ENCODE measurements at places on chromosomes 16 and 17. TPM values are rescaled to one million over a fixed set of nuclear protein-coding genes. Genes with fewer than 3 reads are reported as not detected.

GRCh38 chr16:84514874-84515835 lies 10.7 kb upstream of the MEAK7 start:
- peak; percentile 59 for DNase-seq

KLHL10 gene
- not detected for total RNA-seq

DNA sequence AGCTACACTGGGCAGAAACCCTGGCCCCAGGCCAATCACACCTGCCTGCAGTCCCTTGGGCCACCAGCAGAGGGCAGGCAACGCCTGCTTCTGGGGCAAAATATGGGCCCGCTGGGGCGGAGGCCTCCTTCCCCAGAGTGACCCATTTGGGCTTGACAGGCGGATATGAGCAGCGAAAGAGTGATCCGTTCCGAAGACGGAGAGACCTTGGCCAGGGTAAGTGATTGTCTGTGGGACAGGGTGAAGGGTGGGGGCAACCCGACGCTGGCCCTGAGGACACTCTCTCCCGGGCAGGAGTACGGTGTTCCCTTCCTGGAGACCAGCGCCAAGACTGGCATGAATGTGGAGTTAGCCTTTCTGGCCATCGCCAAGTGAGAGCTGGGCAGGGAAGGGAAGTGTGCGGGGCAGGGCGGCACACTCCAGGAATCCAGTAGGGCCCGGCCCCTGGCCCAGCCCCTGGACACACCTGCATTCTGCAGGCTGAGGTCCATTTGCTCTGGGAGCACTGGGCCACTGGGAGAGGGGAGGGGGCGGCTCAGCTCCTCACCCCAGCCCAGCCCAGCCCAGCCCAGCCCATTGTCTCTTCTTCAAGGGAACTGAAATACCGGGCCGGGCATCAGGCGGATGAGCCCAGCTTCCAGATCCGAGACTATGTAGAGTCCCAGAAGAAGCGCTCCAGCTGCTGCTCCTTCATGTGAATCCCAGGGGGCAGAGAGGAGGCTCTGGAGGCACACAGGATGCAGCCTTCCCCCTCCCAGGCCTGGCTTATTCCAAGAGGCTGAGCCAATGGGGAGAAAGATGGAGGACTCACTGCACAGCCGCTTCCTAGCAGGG lies 3.5 kb upstream of the NHERF1 start:
- DNase-seq = peak; percentile 94

SMPD3 gene
- 32.7 TPM for total RNA-seq

TP53TG3B gene
- total RNA-seq = not detected

GRCh38 chr17:63772801-63773271 lies 561 bp downstream of the CCDC47 start:
- no peak for DNase-seq

GRCh38 chr17:30031214-30031869 lies 85.3 kb upstream of the NSRP1 start:
- no peak for DNase-seq

- DNase-seq = no peak
Observed at GRCh38 chr17:37147301-37147812, 198.6 kb downstream of the AATF start.

RASL10B gene
- 2.3 TPM for total RNA-seq

GRCh38 chr16:3472878-3473595 lies 22.3 kb downstream of the C16orf90 start:
- no peak for DNase-seq

GRCh38 chr17:19357761-19358160 lies 4.8 kb downstream of the B9D1 start:
- DNase-seq = no peak

GRCh38 chr16:21120976-21121520 lies 29.6 kb downstream of the DNAH3 start:
- no peak for DNase-seq

DNA sequence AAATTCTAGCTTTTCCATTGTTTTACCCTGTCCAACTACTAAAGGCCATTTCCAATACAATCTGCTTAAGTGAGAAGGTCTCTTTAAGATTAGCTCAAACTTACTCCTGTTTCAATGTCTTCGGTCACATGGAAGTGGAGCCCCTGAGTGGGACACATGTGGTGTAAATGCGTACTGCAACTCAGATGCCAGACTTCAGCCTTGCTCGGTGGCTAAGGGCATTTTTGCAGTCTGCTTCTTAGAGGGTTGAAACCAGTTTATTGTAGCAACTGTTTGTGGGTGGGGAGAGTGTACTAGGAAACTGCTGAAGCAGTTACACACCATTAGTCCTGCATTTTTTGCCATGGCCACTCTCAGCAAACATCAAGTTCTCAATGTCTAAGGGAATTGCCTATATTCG lies 140.6 kb downstream of the PARN start:
- no peak for DNase-seq

DNA sequence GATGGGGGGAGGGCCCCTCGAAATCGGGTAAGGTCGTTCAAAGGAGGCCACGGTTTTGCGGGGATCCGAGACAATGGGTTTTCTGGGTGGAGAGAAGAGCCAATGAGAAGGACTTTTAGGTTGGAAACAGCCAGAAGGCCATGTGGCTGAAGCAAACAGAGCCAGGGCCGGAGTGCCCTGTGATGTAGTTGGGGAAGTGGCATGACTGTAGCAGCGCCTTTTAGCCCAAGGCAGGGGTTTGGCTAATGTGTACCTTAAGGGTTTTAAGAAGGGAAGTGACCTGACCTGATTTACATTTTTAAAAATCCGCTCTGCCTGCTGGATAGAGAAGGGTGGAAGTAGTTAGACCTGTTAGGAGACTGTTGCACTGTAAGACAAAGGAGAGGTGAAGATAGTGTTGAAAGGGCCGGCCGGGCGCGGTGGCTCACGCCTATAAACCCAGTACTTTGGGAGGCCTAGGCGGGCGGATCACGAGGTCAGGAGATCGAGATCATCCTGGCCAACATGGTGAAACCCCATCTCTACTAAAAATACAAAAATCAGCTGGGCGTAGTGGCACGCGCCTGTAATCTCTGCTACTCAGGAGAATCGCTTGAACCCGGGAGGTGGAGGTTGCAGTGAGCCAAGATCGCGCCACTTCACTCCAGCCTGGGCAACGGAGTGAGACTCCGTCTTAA lies 1.0 kb downstream of the LYRM1 start:
- peak; percentile 58 for DNase-seq

OMG gene
- 0.38 TPM for total RNA-seq

CDH1 gene
- 115 TPM for total RNA-seq

LGALS9 gene
- 12.0 TPM for total RNA-seq

DNA sequence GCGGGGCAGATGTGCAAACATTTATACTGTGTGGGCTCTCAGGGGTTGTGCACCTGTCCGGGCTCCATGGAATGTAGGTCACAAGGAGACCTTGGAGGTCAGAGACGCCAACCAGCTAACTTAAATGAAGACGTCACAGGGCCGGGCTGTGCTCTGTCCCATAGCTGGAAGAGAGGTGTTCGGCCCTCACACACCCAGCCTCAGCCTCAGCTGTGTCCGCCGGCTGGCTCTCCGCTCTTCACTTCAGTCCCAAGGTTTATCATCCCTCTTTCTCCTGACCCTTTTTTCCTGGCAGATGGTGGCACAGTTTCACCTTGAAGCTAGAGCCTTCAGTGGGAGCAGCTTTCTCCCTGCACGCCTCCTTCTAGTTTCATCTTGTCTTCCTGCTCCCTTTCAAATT lies 6.0 kb upstream of the RBFOX3 start:
- DNase-seq = no peak

DNA sequence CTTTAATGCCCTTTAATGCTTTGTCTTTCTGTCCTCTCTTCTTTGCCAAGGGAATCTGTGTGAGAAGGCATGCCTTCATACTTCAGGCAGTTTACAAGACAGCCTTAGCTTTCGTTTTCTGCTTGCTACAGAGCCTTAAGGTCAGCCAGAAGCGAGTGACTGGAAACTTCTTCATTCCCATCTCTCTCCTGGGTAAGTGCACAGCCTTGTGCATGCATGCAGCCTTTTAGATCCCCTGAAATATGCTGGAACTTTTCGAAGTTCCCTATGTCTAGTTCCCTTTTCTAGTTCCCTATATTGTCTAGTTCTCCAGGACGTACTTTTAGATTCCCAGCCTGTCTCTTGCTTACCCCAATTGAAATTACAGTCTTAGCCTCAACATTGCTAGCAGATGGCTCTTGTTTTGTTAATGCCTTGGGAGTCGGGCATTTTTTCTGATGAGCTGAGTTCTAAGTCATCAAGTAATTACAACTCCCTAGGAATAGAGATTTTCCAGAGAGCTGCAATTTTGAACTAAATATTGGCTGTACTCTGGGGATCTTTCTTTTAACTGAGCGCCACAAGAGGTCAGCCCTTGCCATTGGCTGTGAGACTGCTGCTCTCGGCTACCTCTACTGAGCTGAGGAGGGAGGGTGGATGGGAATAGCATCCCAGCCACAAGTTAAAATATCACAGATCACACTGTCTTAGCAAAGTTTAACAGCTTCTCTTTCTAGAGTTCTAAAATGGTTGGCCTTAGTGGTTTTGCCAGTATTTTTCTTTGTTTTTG lies 22.7 kb upstream of the PPM1D start:
- no peak for DNase-seq

CSH1 gene
- not detected for total RNA-seq

- DNase-seq = no peak
Observed at GRCh38 chr17:21288571-21289017, 4.1 kb downstream of the MAP2K3 start.

- no peak for DNase-seq
Observed at GRCh38 chr16:13957197-13958078, 37.5 kb downstream of the ERCC4 start.

SP6 gene
- 0.08 TPM for total RNA-seq

PRR29 gene
- 0.18 TPM for total RNA-seq

DNA sequence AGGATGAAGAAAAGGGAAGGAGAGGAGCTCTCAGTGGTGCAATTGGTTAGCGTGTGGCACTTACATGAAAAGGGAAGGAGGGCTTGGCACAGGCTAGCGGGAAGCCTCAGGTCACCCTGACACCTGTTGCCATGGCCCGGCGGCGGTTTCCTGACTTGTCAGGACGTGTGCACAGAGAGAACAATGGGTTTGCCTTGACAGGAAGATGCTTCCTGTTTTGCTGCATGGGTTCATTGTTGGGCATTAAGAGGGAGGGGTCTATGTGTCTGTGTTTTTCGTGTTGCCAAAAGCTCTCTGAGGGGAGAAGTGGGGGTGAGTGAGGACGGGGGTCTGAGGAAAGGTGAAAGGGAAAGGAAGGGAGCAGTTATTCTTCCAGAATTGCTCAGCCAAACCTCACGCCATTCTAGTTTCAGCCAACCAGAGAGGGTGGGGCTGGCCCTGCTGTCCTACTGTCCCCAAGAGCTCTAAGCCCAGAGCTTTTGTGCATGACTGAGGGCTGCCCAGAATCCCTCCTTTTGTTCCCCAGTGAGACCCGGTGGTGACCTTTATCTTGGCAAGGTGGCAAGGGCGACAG lies 17.1 kb upstream of the CCR7 start:
- no peak for DNase-seq

GRCh38 chr17:48575673-48576478 lies 2.3 kb downstream of the HOXB4 start:
- DNase-seq = no peak

TP53TG3E gene
- not detected for total RNA-seq

- DNase-seq = peak; percentile 78
Observed at GRCh38 chr16:2028620-2029220, 2.0 kb downstream of the NHERF2 start.

- DNase-seq = peak; percentile 84
Observed at GRCh38 chr17:30344283-30345088, 10.6 kb upstream of the TMIGD1 start.

GRCh38 chr16:10514369-10515055 lies 65.9 kb downstream of the EMP2 start:
- DNase-seq = peak; percentile 80

DNA sequence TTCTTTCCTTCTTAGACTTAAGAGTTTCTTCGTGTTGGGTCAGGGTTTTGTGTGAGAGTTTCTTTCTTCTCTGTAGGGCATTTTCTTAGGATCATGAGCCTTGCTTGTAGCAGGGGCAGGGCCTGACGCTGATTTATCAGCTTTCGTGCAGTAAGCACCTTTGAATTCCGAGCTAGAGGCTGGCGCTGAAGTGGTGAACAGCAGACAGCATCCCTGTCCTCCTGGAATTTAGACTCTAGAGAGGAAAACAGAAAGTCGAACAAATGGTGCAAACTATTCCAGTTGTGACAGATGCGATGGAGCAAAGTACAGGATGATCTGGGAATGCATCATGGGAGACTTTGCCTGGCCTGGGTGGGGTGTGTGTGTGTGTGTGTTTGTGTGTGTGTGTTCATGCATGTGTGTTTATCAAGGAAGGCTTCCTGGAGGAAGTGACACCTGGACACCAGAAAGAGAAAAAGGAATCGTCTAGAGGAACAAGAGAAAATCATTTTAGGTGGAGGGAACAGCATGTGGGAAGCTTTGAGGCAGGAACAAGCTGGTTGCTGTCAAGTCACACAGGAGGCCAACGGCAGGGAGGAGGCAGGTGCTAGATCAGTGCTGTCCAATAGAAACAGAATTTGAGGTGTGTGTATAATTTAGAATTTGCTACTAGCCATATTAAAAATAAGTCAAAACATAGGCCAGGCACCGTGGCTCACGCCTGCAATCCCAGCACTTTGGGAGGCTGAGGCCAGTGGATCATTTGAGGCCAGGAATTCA lies 60.2 kb downstream of the WWP2 start:
- DNase-seq = no peak

GRCh38 chr17:56880571-56880970 lies 33.3 kb downstream of the TRIM25 start:
- no peak for DNase-seq

DNA sequence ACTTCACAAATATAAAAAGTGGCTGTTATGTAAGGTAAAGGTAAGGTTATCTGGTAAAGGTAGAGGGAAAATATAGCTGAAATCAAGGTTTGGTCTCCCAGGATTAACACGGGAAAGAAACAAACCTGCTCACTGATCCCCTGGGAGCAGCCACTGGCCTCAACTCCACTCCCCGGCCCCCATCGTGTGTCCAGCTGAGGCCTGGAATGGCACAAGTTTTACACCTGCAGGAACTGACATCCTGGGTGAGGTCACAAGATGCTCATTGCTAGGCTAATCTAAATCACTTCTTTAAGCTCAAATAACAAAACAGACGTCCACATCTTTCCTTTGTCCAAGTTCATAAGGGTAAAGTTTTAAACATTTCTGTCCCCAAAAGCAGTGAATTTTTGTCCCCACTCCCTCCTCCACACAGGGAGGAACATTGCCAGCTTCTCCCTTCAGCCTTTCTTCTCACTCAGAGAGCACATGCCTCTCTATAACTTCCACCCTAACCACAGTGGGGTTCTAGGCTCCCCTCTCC lies 46.3 kb downstream of the ERN1 start:
- no peak for DNase-seq

AP2B1 gene
- total RNA-seq = 39.6 TPM

PRDM7 gene
- total RNA-seq = not detected

HSPB9 gene
- total RNA-seq = 1.1 TPM

DNA sequence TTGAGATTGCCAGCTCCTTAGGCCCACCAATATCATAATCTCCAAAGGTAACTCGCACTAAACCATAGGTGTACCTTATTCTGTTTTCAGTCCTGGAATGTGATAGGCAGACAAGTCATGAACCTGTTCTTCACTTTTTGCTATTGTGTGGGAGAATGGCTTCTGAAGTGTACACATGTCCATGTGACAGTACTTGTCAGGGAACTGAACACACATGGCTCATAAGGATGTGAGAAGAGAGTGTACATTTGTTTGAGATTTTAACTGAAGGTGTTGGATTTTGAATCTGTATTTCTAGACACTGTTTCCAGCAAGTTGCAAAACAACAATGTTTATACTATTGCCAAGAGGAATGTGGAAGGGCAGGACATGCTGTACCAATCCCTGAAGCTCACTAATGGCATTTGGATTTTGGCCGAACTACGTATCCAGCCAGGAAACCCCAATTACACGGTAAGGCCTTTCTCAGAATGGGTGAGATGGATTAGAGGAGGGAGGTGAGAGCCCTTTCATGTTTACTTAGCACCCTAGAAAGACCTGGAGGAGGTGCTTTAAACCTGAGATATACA lies 14.5 kb upstream of the RASL10B start:
- DNase-seq = peak; percentile 72
